Muscle of arm (tissue), 14 donors: ENCODE measurements at places on chromosomes 13 and 19.

DNA sequence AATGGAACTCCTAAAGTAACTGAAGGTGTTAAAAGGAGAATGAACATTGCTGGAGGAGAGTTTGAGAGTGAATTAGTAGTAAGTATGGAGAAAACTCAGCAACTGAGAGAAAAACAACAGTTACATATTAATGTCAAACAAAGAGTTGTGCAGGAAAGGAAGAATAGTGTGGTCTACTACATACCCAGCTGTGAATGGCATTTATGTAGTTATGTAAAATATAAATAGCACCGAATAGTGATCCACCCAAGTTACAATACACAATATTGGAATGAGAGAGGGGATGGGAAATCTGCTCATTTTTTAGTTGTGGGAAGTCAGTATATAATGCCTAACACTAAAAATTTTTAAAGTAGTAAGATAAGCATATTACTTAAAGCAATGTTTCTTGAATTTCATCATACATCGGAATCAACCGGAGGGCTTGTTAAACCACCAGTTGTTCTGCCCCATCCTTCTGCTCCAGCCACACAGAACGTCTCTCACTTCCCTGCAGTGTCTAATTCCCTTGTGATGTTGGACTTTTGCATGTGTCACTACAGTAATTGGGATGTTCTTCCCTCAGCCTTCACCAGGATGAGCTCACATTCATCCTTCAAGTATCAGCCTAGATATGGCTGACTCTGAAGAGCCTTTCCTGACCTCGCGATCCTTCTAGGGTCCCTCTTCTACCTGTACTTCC, 11.5 kb downstream of the CCDC70 start:
- DNase-seq: no peak

DNA sequence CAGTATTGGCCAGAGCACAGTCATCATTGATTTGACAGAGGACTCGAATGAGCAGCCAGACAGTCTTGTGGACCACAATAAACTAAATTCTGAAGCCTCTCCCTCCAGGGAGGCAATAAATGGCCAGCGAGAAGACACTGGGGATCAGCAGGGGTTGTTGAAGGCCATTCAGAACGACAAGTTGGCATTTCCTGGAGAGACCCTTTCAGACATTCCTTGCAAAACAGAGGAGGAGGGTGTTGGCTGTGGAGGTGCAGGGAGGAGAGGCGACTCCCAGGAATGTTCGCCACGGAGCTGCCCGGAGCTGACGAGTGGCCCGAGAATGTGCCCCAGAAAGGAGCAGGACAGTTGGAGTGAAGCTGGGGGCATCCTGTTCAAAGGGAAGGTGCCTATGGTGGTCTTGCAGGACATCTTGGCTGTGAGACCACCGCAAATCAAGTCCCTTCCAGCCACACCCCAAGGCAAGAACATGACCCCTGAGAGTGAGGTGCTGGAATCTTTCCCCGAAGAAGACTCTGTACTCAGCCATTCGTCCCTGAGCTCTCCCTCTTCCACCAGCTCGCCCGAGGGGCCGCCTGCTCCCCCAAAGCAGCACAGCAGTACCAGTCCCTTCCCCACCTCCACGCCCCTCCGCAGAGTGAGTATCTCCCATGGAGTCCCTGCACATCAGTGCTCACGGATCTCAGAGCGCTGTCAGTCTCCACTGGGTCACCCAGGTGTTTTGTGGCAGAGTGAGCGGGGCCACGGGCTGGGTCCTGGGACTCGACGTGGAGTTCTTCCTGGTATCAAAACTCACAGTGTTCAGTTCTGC, 6.9 kb downstream of the CHAF1A start:
- no peak for DNase-seq

- DNase-seq: no peak
Observed at GRCh38 chr19:4678881-4679790, 9.0 kb upstream of the MYDGF start.

DNA sequence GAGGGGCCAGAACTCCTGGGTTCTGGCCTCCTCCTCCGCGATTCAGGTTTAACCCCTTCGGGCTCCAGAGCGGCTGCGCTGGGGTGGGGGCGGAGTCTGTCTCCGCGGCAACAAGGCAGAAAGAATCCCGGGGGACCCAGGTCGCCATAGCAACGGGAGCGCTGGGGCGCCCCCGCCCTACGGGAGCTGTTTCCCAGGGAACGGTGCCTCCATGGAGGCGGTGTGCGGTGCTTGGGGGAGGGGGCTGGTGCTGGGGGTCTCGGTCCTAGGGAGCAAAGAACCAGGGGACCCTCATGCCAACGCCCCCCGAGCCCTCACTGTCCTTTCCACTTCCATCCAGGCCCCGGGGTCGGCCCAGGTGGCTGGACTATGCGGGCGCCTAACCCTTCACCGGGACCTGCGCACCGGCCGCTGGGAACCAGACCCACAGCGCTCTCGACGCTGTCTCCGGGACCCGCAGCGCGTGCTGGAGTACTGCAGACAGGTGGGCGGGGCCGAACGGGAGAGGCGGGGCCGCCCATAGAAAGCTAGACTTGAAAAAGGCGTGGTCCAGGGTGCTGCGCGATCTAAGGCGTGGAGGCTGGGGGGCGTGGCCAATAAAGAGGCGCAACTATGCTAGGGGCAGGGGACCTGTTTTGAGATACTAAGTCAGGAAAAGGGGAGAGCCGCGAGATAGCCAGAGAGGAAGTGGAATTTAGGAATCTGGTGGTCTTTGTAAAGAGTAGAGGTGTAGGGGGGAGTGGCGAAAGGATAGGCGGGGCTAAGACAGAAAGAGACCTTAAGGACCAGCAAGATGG, 1.2 kb downstream of the APLP1 start:
- DNase-seq: no peak

GRCh38 chr19:58368561-58369360, 6.2 kb upstream of the ZNF497 start:
- no peak for DNase-seq

- DNase-seq: no peak
Observed at GRCh38 chr19:30022659-30023058, 80.6 kb downstream of the URI1 start.

- no peak for DNase-seq
Observed at GRCh38 chr19:18481505-18482222, 40.2 kb downstream of the ELL start.

- DNase-seq: peak; percentile 26
Observed at GRCh38 chr13:111937777-111938311, 129.1 kb upstream of the SOX1 start.

GRCh38 chr13:29785978-29786377, 64.4 kb downstream of the UBL3 start:
- DNase-seq: no peak

DNA sequence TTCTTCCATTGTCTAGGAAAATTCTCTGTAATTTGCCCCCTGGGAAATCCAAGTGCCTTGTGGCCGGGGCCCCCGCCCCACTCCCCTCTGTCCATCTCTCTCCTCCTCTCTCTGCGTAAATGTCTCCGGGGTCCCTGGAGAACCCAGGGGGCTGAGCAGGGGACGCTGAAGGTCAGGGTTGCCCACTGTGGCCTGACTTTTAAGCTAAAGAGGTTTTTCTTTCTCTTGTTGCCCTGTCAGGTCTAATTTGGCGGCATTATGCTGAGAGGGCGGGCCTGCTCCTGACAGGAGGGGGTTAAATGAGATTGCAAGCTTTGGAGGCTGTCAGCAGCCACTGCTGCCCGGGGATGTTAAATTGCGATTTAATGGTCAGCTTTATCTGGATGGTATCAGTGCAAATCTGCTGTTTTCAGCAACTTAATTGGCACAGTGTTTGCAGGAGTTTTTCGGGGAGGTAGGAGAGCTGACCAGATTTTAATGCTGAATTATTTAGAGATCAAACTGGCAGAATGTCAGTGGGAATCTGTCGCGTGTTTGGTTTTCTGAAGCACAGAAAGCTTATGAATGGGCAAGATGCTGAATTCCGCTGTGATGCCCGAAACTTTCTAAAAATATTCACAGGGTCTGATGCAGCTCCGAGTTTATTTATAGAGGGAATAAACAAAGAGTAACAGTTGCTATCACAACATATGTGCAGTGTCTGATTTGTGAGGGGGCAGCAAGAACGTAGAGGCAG, 93.2 kb upstream of the SOX1 start:
- DNase-seq: no peak

GRCh38 chr13:83907196-83907989, 25.1 kb upstream of the SLITRK1 start:
- no peak for DNase-seq

GRCh38 chr13:47594833-47595232, 406.2 kb downstream of the SUCLA2 start:
- DNase-seq: no peak

- no peak for DNase-seq
Observed at GRCh38 chr13:105982219-105982930, 553.1 kb downstream of the EFNB2 start.

GRCh38 chr13:49410006-49410405, 33.9 kb downstream of the CAB39L start:
- no peak for DNase-seq

DNA sequence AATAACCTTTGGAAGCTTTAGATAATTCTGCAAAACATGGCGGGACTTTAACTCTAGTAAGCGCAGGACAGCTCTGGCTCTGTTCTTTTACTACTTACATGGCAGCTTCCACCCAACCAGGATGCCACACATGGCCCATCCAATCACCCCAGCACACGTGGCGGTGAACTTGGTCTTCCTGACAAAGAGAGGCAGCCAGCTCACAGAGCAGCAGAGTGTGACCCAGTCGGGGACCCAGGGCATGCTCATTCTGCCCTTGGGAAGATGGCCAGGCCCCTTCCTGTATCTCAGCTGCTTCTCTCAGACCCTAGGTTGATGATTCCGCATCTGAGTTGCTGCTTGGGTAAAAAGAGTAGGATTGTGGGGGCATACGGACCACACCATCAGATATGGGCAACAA, 172.1 kb downstream of the USP12 start:
- no peak for DNase-seq

GRCh38 chr13:100106705-100107104, 17.8 kb downstream of the PCCA start:
- no peak for DNase-seq
